ENCODE measurements at places on chromosomes 3 and 15. TPM values are rescaled to one million over a fixed set of nuclear protein-coding genes. Genes with fewer than 3 reads are reported as not detected.
A peak's percentile ranks its signal among the peaks of the same experiment; 100 is the strongest.

DNA sequence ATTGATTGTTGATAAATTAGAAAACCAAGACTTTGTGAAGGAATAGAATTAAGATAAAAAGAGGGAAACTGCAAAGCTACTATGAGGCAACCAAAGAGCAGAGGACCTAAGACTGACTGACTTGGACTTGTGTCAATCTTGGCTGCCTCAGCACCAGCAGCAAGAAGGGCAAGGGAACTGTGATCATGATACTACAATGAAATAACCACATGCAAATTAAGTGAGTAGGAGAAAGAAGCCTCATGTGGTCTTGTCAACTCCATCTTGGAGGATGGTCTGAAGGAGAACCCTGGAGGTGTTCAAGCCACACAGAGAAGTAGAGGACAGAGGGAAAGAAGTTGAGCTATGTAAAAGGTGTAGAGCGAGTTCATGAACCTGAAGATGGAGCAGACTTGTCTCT lies 47.3 kb upstream of the THRB start:
- no peak overlapping the region for H3K27ac ChIP-seq
- H3K36me3 ChIP-seq, result no peaks in the 10 kb centered on the region
- no peak for DNase-seq
- no peaks in the 10 kb centered on the region for H3K27me3 ChIP-seq
- no peaks in the 10 kb centered on the region for H3K4me1 ChIP-seq
- H3K4me3 ChIP-seq, result no peak overlapping the region

DNA sequence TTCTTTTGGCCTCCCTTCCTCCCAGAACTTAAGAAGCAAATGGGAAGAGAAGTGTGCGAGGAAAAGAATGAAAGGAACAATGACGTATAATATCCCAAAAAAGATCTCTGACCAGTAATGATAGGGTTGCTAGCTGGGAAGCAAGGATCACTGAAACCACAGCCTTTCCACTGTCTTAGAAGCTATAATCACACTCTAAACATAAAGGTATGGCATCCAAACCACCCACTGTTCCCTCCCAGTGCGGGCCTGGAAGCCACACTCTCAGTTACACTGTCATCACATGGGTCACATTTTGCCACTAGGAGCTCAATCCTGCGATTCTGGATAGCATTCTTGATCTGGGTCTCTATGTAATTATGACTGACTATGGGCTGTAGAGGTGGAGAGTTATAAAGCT lies 131.6 kb upstream of the HACD2 start:
- H3K4me3 ChIP-seq, result no peak overlapping the region
- H3K36me3 ChIP-seq, result no peaks in the 10 kb centered on the region
- no peaks in the 10 kb centered on the region for H3K27me3 ChIP-seq
- no peak overlapping the region for H3K27ac ChIP-seq
- DNase-seq, result no peak
- H3K4me1 ChIP-seq, result peaks cover 18% of the 10 kb centered on the region

DNA sequence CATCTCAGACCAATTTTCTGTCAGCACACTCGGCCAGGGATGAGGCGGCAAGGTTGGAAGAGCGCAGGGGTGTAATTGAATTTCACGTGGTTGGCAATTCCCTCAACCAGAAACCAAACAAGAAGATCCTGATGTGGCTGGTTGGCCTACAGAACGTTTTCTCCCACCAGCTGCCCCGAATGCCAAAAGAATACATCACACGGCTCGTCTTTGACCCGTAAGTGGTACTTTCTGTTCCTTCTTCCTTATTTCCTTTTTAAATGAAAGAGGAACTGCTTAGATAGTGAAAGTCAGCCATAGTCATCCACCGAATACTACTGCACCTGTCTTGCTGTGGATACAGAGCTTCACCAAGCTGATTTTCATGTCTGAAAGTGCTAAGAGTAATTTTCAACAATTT lies 60.1 kb downstream of the SGO1 start:
- H3K27ac ChIP-seq, result no peak overlapping the region
- no peaks in the 10 kb centered on the region for H3K27me3 ChIP-seq
- H3K4me1 ChIP-seq, result peaks cover 8% of the 10 kb centered on the region
- DNase-seq, result no peak
- no peak overlapping the region for H3K4me3 ChIP-seq

DNA sequence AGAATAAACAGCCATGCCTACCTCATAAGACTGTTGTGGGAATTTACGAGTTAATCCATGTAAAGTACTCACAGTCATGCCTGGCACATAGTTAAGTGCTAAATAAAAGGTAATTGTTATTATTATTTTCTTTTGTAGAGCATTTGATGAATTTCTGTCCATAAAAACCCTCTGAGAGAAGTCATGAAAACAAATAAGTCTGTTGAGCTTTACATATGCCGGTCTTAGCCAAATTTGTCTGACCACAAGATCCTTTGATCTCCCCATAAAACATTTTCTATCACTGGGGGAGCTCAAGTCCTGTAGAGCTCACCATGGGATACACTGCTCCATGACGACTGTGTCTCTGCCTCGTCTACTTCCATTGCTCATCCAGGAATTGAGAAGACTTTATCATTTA lies 114.0 kb downstream of the MAGI1 start:
- peak overlapping the region; percentile 31 for H3K27ac ChIP-seq
- no peak for DNase-seq
- peaks cover 33% of the 10 kb centered on the region for H3K4me1 ChIP-seq

GRCh38 chr3:189349772-189350171 lies 178.0 kb downstream of the TPRG1 start:
- no peak overlapping the region for H3K4me3 ChIP-seq
- no peaks in the 10 kb centered on the region for H3K36me3 ChIP-seq
- no peak for DNase-seq
- H3K27ac ChIP-seq, result no peak overlapping the region

- no peaks in the 10 kb centered on the region for H3K36me3 ChIP-seq
- no peak overlapping the region for H3K4me3 ChIP-seq
- no peaks in the 10 kb centered on the region for H3K27me3 ChIP-seq
- no peak for DNase-seq
- H3K4me1 ChIP-seq, result no peaks in the 10 kb centered on the region
Measured at GRCh38 chr3:53978386-53978785, 86.7 kb upstream of the SELENOK start.

GRCh38 chr3:113143353-113143752 lies 68.0 kb upstream of the BOC start:
- H3K27ac ChIP-seq, result no peak overlapping the region
- no peaks in the 10 kb centered on the region for H3K4me1 ChIP-seq
- no peak overlapping the region for H3K4me3 ChIP-seq
- no peak for DNase-seq

GRCh38 chr15:81443040-81443820 lies 69.2 kb upstream of the TMC3 start:
- DNase-seq, result no peak
- H3K4me3 ChIP-seq, result no peak overlapping the region
- H3K36me3 ChIP-seq, result no peaks in the 10 kb centered on the region
- no peak overlapping the region for H3K27ac ChIP-seq
- H3K27me3 ChIP-seq, result no peaks in the 10 kb centered on the region

- no peak overlapping the region for H3K4me3 ChIP-seq
- no peak overlapping the region for H3K27ac ChIP-seq
- DNase-seq, result no peak
- no peaks in the 10 kb centered on the region for H3K36me3 ChIP-seq
- no peaks in the 10 kb centered on the region for H3K27me3 ChIP-seq
Measured at GRCh38 chr15:76109046-76109445, 49.3 kb downstream of the TMEM266 start.

- H3K4me1 ChIP-seq, result no peaks in the 10 kb centered on the region
- no peaks in the 10 kb centered on the region for H3K36me3 ChIP-seq
- H3K27ac ChIP-seq, result no peak overlapping the region
- no peak for DNase-seq
Measured at GRCh38 chr3:188546835-188547670, 393.1 kb downstream of the LPP start.

GRCh38 chr15:62572797-62573196 lies 407.7 kb upstream of the C2CD4B start:
- H3K27me3 ChIP-seq, result no peaks in the 10 kb centered on the region
- no peaks in the 10 kb centered on the region for H3K36me3 ChIP-seq
- H3K4me1 ChIP-seq, result peaks cover 24% of the 10 kb centered on the region
- no peak overlapping the region for H3K4me3 ChIP-seq
- DNase-seq, result no peak
- no peak overlapping the region for H3K27ac ChIP-seq

DNA sequence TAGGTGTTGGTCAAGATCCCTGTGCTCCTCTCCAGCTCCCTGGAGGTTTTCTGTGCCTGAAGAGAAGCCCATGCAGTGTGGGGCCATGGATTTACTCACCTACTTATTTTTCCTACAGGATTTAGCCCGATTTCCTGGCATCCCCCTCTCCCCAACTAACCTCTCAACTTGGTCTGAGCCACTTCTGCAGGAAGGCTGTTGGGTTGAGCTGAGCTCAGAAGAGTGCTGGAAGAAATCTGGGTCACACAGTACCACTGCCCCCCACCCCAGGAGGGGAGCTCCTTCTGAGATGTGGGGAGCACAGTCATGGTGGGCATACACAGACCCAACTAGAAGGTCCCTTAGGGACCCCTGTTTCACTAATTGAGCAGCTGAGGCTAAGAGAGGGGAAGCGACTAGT lies 34.4 kb upstream of the SLCO2A1 start:
- H3K4me1 ChIP-seq, result no peaks in the 10 kb centered on the region
- H3K27me3 ChIP-seq, result no peaks in the 10 kb centered on the region
- DNase-seq, result no peak
- no peak overlapping the region for H3K27ac ChIP-seq

DNA sequence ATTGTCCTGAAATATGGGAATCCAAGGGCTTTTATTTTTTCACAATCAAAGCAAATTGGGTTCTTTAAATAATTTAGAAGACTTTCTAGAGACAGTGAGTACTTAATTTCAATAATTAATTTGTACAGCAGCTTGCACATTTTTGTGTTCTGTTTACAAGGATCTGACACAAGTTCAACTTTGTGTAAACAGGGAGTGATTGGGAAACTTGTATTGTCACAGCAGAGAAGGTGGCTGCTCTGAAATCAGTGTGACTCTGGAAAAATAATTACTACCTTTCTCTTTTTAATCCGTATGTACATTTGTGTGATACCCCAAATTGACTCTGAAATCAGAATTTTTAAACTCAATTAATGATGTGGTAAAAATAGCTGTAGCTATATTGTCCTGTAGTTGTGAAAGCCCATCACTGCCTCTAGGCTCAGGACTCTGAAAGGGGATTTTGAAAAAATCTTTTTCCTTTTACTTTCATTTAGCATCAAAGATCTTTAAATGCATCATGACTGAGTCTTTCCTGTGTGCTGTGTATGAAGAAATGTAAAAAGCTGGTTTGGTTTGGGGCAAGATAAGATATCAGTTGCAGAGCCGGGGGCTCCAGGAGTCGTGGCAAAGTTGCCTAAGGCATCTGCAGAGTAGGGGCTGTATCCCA lies 45.1 kb downstream of the MFSD1 start:
- no peak for DNase-seq
- no peak overlapping the region for H3K27ac ChIP-seq
- no peaks in the 10 kb centered on the region for H3K4me1 ChIP-seq

- H3K36me3 ChIP-seq, result no peaks in the 10 kb centered on the region
- no peak overlapping the region for H3K4me3 ChIP-seq
- no peaks in the 10 kb centered on the region for H3K27me3 ChIP-seq
- DNase-seq, result no peak
Measured at GRCh38 chr3:195224156-195224979, 46.6 kb downstream of the XXYLT1 start.

- H3K27ac ChIP-seq, result no peak overlapping the region
- H3K4me3 ChIP-seq, result no peak overlapping the region
- H3K36me3 ChIP-seq, result no peaks in the 10 kb centered on the region
- no peaks in the 10 kb centered on the region for H3K27me3 ChIP-seq
- H3K4me1 ChIP-seq, result no peaks in the 10 kb centered on the region
Measured at GRCh38 chr3:140198242-140198641, 263.3 kb downstream of the CLSTN2 start.

GRCh38 chr3:38655708-38656300 lies 6.3 kb upstream of the SCN5A start:
- no peak overlapping the region for H3K27ac ChIP-seq
- no peaks in the 10 kb centered on the region for H3K4me1 ChIP-seq
- H3K4me3 ChIP-seq, result no peak overlapping the region
- no peak for DNase-seq

DNA sequence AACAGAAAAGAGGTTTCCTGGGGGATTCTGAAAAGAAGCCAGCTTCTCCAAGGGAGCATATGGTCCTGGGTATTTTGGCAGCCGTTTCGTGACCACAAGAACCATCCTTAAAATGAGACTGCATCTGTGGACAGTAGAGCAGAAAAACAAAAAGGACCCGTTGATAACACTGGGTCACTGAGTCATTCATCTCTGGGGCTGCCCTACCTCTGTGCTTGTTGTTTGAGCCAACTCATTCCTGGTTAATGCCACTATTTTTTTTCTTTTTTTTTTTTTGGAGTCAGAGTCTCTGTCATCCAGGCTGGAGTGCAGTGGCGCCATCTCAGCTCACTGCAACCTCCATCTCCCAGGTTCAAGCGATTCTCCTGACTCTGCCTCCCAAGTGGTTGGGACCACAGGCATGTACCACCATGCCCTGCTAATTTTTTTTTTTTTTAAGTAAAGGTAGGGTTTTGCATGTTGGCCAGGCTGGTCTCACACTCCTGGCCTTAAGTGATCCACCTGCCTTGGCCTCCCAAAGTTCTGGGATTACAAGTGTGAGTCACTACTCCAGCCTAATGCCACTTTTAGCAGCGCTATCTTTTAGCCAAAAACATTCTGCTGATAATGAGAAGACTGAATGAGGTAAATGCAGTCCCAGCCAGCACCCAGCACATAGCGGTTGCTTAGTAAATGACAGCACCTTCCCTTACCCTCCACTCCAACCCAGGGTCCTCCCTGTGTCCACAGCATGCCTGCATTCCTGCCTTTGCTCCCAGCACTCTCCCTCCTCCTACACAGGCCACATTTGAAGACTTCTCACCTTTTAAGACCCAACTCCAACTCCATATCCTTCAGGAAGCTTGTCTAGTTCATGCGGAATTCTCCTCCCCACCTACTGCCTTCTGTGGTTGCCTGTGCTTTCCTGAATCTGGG lies 9.1 kb upstream of the ISL2 start:
- H3K27ac ChIP-seq, result no peak overlapping the region
- no peak overlapping the region for H3K4me3 ChIP-seq
- no peaks in the 10 kb centered on the region for H3K36me3 ChIP-seq

DNA sequence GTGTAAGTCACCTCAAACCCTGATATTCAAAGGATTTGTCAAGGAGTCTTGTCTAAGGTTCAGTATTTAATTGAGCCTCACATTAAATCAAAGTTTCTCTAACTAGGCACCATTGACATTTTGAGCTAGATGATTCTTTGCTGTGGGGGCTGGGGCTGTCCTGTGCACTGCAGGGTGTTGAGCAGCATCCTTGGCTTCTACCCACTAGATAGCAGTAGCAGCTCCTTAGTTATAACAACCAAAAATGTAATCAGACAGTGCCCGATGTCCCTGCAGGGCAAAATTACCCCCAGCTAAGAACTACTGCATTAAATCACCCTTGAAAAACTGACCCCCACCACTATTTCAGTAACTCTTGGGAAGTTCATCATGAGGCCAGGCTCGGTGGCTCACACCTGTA lies 17.3 kb upstream of the ATP13A3 start:
- H3K27ac ChIP-seq, result no peak overlapping the region
- H3K36me3 ChIP-seq, result no peaks in the 10 kb centered on the region
- DNase-seq, result no peak

CADM2 gene
- 0.56 TPM for total RNA-seq

FAM43A gene
- 12.5 TPM for total RNA-seq

MOBP gene
- total RNA-seq, result not detected

VGLL3 gene
- total RNA-seq, result 6.3 TPM

SUMF1 gene
- total RNA-seq, result 5.8 TPM

CCR2 gene
- total RNA-seq, result 1.1 TPM

DNAH12 gene
- total RNA-seq, result not detected

ABI3BP gene
- 11.7 TPM for total RNA-seq

P2RY12 gene
- total RNA-seq, result 0.40 TPM

NMNAT3 gene
- 13.0 TPM for total RNA-seq

ITIH1 gene
- 0.23 TPM for total RNA-seq

STRIT1 gene
- 1.2 TPM for total RNA-seq

CYP8B1 gene
- not detected for total RNA-seq

SLC28A2 gene
- not detected for total RNA-seq

OCA2 gene
- not detected for total RNA-seq

All from heart left ventricle (tissue), 16 donors.